ENCODE measurements at places on chromosomes 7 and 10. TPM values are rescaled to one million over a fixed set of nuclear protein-coding genes. Genes with fewer than 3 reads are reported as not detected.

VWDE gene
- not detected for total RNA-seq

RBM20 gene
- 1.0 TPM for total RNA-seq

MCMBP gene
- total RNA-seq: 42.6 TPM

ZNF680 gene
- total RNA-seq: 20.2 TPM

TAS2R5 gene
- 4.1 TPM for total RNA-seq

TFR2 gene
- total RNA-seq: 0.49 TPM

OR2A5 gene
- total RNA-seq: not detected

All from subcutaneous adipose tissue (tissue), 4 donors.